ENCODE measurements at places on chromosomes 6 and 20. TPM values are rescaled to one million over a fixed set of nuclear protein-coding genes. Genes with fewer than 3 reads are reported as not detected.

- H3K27ac ChIP-seq, result no peak overlapping the region
- no peak for DNase-seq
- no peaks in the 10 kb centered on the region for H3K27me3 ChIP-seq
- H3K4me1 ChIP-seq, result no peaks in the 10 kb centered on the region
- no peak overlapping the region for H3K4me3 ChIP-seq
These were observed 214.1 kb upstream of the HS3ST5 start for GRCh38 chr6:114556846-114557488.

GRCh38 chr20:19958219-19958618 lies 58.9 kb upstream of the NAA20 start:
- H3K27ac ChIP-seq, result no peak overlapping the region
- H3K27me3 ChIP-seq, result no peaks in the 10 kb centered on the region
- H3K36me3 ChIP-seq, result peaks cover 50% of the 10 kb centered on the region
- H3K4me3 ChIP-seq, result no peak overlapping the region
- H3K4me1 ChIP-seq, result peaks cover 4% of the 10 kb centered on the region

GRCh38 chr6:119323931-119324330 lies 25.6 kb downstream of the MAN1A1 start:
- no peak overlapping the region for H3K4me3 ChIP-seq
- H3K36me3 ChIP-seq, result peaks cover 6% of the 10 kb centered on the region
- H3K4me1 ChIP-seq, result peaks cover 5% of the 10 kb centered on the region

DNA sequence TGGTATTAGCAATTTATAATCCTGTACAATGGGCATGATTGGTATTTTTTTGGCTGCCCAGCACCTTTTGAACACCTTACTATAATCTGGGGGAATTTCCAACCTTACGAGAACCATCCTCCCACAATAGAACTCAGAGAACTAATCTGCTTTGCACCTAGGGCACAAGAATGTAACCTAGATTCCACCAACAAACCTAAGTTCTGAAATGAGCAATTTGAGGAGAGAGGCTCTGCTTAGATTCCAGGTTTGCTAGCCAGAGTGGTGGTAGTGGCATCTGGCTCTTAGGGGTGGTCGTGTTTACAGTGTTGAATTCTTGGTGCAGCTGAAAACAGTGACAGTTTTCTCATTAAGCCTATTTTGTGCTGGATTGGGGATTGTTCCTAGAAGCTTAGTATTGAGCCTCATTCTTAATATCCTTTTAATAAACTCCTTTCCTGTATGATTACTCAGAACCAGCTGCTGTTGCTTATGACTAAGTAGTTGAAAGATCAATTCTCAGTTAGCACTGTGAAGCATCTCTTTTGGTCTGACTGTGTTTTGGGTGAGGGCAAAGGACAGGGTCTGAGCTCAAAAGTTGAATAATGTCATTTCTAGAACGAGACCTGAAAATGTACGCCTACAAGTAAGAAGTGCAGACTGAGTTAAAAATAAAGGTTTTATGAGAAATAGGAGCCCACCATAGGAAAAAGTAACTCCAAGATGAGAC lies 385.6 kb downstream of the CDKAL1 start:
- no peak for DNase-seq

The HRH3 gene
- polyA plus RNA-seq, result not detected

The PREX1 gene
- 8.5 TPM for polyA plus RNA-seq

The NMBR gene
- not detected for polyA plus RNA-seq

The PRDM1 gene
- 0.86 TPM for polyA plus RNA-seq

- no peak overlapping the region for H3K4me3 ChIP-seq
- H3K4me1 ChIP-seq, result no peaks in the 10 kb centered on the region
- H3K27ac ChIP-seq, result no peak overlapping the region
These were observed 1422.8 kb upstream of the EYS start for GRCh38 chr6:67129780-67130179.

The IL17F gene
- polyA plus RNA-seq, result not detected

- no peaks in the 10 kb centered on the region for H3K36me3 ChIP-seq
- H3K27ac ChIP-seq, result no peak overlapping the region
- H3K27me3 ChIP-seq, result no peaks in the 10 kb centered on the region
- no peak for DNase-seq
These were observed 324.2 kb downstream of the UBE3D start for GRCh38 chr6:82741325-82741995.

GRCh38 chr6:140401761-140402160 lies 1027.3 kb upstream of the CITED2 start:
- no peaks in the 10 kb centered on the region for H3K36me3 ChIP-seq
- no peaks in the 10 kb centered on the region for H3K4me1 ChIP-seq
- H3K27me3 ChIP-seq, result no peaks in the 10 kb centered on the region
- no peak overlapping the region for H3K27ac ChIP-seq
- H3K4me3 ChIP-seq, result no peak overlapping the region

- no peak overlapping the region for H3K4me3 ChIP-seq
- no peaks in the 10 kb centered on the region for H3K36me3 ChIP-seq
- DNase-seq, result no peak
- H3K27me3 ChIP-seq, result no peaks in the 10 kb centered on the region
- no peaks in the 10 kb centered on the region for H3K4me1 ChIP-seq
- H3K27ac ChIP-seq, result no peak overlapping the region
These were observed 56.5 kb downstream of the GPR6 start for GRCh38 chr6:110034667-110035036.

DNA sequence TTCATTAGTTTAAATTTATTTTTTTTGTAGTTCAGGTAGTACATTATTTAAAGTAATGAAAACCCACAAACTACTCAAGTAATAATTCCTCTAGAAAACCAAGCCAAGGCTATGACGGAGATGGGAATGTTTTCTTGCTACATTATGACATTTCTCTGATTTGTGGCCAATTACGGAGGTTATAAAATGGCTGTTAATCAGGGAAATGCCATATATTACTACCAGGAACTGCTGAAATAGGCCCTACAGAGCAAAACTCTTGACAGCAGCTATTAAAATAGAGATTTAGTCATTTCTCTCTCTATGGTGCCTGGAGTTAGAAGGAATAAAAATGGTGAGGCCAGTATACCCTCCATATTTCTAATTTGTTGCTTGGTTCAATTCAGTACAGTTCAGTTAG lies 280.0 kb downstream of the ARHGAP18 start:
- no peak overlapping the region for H3K4me3 ChIP-seq
- DNase-seq, result no peak
- no peaks in the 10 kb centered on the region for H3K4me1 ChIP-seq
- no peak overlapping the region for H3K27ac ChIP-seq

GRCh38 chr6:158004701-158005095 lies 23.0 kb downstream of the SYNJ2 start:
- no peak overlapping the region for H3K27ac ChIP-seq
- no peaks in the 10 kb centered on the region for H3K27me3 ChIP-seq
- H3K4me3 ChIP-seq, result no peak overlapping the region
- peaks cover 22% of the 10 kb centered on the region for H3K4me1 ChIP-seq

DNA sequence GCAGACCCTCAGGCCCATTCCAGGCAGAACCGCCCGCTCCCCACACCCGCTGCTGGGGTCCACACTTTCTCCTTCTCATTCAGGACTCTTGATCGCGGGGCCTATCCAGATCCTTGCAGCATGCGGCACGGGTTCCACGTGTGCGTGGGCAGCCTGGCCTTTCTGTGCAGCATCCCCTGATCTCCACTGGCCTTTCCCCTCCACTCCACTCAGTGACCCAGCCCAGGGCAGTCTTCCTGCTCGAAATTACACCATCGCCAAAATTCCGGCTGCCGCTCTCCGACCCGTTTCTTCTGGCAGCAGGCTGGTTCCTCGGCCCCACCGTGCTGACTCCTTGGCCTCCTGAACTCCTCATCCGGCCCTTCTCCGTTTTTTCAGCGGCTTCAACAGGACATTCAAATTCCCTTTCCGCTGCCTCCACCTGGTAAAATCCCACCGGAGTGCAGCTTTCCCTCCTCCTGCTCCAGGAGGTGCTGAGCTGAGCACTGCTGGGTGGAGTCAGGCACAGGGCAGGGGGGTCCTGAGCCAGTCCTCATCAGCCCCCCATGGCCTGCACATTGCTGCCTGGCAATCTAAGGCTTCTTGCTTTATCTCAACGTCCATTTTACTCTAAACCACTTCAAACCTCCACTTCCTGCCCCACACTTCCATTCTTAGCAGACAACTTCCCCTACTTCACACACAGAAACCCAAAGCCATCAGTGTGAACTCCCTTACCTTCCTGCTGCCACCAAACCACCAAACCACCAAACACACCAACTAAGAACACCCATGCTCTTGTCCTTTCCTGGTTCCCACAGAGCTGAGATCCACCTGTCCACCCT lies 9.0 kb downstream of the SFT2D1 start:
- H3K27me3 ChIP-seq, result no peaks in the 10 kb centered on the region
- H3K4me3 ChIP-seq, result no peak overlapping the region
- no peaks in the 10 kb centered on the region for H3K4me1 ChIP-seq
- peaks cover 4% of the 10 kb centered on the region for H3K36me3 ChIP-seq
- no peak overlapping the region for H3K27ac ChIP-seq

Data from kidney (tissue), 22 donors.